ENCODE measurements at places on chromosomes 3 and 15. TPM values are rescaled to one million over a fixed set of nuclear protein-coding genes. Genes with fewer than 3 reads are reported as not detected.

PLA2G4D gene
- total RNA-seq = not detected

GRCh38 chr3:23810343-23811184, 4.8 kb downstream of the UBE2E1 start:
- H3K27me3 ChIP-seq = no peaks in the 10 kb centered on the region
- peaks cover 57% of the 10 kb centered on the region for H3K4me1 ChIP-seq
- peak overlapping the region; percentile 97 for H3K27ac ChIP-seq
- DNase-seq = peak; percentile 58

DNA sequence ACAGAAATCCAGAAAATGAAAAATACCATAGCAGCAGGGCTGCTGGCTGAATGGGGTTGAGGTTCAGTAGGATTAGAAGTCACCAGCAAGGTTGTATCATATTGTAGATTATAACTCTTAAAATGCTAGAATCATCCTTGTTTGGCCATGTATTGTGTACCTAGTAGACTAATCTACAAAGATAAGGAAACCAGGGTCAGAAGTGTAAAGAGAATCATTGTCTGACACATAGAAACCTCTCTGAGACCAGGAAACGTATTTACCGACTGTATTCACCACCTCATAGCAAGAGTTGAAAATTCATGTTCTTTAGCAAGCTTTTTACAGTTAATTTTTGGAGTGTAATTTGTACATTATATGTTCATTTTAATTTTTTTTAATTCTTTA, 168.8 kb downstream of the ECT2 start:
- H3K4me1 ChIP-seq = no peaks in the 10 kb centered on the region
- H3K27me3 ChIP-seq = no peaks in the 10 kb centered on the region
- H3K27ac ChIP-seq = no peak overlapping the region

GRCh38 chr15:99076555-99077308, 28.1 kb upstream of the SYNM start:
- H3K36me3 ChIP-seq = no peaks in the 10 kb centered on the region
- DNase-seq = peak; percentile 47
- H3K27me3 ChIP-seq = no peaks in the 10 kb centered on the region
- H3K4me1 ChIP-seq = peaks cover 5% of the 10 kb centered on the region

DNA sequence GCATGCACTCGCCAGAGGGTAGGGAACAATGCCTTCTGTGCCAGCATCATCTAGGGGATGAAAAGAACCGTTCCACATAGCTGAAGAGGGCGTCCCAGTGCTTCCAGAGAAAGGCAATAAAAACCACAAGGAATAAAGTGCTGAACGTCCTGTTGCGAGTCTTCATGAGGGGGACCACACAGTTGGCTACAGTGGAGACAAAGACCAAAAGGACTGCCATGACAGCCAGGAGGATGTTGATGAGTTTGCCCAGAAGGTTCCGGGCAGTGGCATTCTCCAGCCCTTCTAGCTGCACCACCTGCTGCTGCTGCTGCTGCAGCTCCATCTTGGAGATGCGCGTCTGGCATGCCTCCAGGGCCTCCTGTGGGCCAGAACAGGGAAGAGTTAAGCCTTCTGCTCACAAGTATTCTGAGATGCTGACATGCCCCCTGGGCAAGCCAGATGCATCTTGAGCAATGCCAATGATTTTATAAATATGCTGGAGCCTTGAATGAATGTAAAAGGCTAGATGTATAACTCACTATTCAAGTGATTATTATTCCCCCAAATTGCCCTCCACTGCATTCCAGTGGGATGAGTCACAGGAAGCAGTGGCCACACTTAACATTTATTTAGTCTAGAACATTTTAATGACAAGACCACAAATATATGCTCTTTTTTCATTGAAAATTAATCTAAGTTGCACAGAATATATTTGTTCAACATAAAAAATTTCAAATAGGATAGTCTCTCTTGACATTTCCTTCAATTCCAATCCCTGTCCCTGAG, 45.1 kb upstream of the PLXND1 start:
- H3K27ac ChIP-seq = no peak overlapping the region
- peaks cover 4% of the 10 kb centered on the region for H3K4me1 ChIP-seq
- DNase-seq = no peak

UCN2 gene
- total RNA-seq = not detected

ATP13A5 gene
- total RNA-seq = not detected

DNA sequence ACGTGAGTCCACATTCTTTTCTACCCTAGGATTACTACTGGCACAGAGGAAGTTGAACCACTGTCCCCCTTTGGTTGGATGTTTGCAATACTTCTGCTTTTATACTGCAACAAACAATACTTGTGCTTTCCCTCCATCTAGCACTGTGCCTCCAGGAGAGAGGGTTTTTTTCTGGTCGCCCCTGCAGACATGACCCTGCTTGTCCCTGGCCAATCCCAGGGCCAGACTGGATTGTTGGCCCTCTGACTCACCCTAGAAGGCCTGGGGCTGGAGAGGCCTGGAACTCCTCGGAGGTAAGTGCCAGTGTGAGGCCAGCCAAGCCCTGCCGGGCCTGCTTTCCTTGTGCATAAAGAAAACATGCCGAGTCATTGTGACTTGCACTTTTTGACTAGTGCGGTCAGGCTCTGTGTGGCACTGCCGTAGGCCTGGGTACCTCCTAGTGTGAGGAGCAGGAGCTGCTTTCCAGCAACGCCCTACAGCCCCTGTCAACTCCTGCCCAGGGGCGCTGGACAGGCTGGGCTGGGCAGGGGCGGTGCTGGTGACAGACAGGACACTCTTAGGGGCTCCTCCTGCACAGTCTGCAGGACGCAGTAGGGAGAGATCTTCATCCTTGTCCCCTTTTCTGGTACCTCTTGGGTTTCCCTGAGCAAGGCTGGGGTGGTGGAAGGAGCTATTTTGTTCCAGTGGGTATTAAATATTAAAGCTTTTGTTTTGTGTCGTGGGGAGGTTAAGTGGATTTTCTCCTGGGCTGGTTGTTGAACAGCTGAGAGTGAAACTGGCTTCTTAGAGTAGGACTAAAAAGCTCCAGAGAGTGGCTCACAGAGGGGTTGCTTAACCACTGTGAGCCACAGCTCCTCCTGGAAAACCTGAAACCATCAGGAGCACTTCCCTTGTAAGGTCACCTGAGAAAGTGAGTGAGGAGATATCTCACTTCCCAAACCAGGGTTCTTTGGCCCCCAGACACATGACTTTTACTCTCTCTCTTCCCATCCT, 14.4 kb upstream of the TKT start:
- no peaks in the 10 kb centered on the region for H3K36me3 ChIP-seq
- no peaks in the 10 kb centered on the region for H3K27me3 ChIP-seq
- peak overlapping the region; percentile 18 for H3K27ac ChIP-seq
- H3K4me1 ChIP-seq = peaks cover 12% of the 10 kb centered on the region
- peak; percentile 16 for DNase-seq

GRCh38 chr3:118466795-118467330, 567.8 kb downstream of the IGSF11 start:
- H3K4me3 ChIP-seq = no peak overlapping the region
- no peaks in the 10 kb centered on the region for H3K27me3 ChIP-seq
- no peak overlapping the region for H3K27ac ChIP-seq
- no peaks in the 10 kb centered on the region for H3K4me1 ChIP-seq
- no peaks in the 10 kb centered on the region for H3K36me3 ChIP-seq

- peak overlapping the region; percentile 65 for H3K4me3 ChIP-seq
- no peak overlapping the region for H3K27ac ChIP-seq
- no peaks in the 10 kb centered on the region for H3K36me3 ChIP-seq
- peaks cover 51% of the 10 kb centered on the region for H3K27me3 ChIP-seq
Measured at GRCh38 chr15:41494190-41494921, 682 bp downstream of the ITPKA start.

DNA sequence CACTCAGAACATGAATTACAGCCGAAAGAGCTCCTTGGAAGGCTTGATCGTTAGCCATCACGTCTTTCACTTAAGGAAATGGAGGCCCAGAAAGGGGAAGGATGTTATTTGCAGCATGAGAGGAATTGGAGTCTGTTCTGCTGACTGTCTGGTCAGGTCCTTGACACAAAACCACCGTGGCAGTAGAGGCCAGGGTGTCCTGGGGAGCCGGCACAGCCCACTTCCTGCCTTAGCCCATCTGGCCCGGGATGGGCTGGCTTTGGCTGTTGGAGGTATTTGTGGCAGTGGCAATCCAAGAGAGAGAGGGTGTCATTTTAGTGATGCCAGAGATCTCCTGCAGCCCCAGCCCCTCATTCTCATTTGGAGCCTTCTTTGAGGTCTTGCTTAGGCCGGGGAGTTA, 37.4 kb downstream of the ST6GAL1 start:
- H3K36me3 ChIP-seq = peaks cover 51% of the 10 kb centered on the region
- peaks cover 48% of the 10 kb centered on the region for H3K4me1 ChIP-seq
- no peak for DNase-seq
- H3K27me3 ChIP-seq = no peaks in the 10 kb centered on the region

GRCh38 chr3:73052857-73053256, 8.6 kb upstream of the EBLN2 start:
- H3K4me1 ChIP-seq = peaks cover 24% of the 10 kb centered on the region
- H3K27me3 ChIP-seq = no peaks in the 10 kb centered on the region
- no peak overlapping the region for H3K27ac ChIP-seq
- no peak overlapping the region for H3K4me3 ChIP-seq
- no peak for DNase-seq

DNA sequence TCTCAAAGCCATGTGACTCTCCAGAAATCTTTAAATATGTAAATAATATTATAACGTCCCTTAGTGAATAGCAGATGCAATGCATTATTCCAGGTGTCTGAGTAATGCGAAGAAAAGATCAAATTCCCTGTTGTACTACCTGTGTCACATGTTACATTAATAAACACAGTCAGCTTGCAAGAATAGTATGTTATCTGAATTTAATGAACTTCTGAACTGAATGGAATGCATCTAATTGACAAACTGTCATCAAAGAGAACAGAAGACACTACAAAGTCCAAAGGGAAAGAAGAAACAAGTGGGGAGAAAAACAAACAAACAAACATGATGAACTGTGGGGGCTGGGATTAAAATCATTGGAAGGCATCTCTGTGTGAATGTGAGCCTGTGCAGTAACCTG, 508.8 kb downstream of the LPP start:
- H3K4me3 ChIP-seq = no peak overlapping the region
- no peak for DNase-seq
- H3K27ac ChIP-seq = no peak overlapping the region

GRCh38 chr3:66592016-66592761, 91.4 kb upstream of the LRIG1 start:
- H3K4me3 ChIP-seq = no peak overlapping the region
- no peaks in the 10 kb centered on the region for H3K4me1 ChIP-seq
- DNase-seq = no peak

DNA sequence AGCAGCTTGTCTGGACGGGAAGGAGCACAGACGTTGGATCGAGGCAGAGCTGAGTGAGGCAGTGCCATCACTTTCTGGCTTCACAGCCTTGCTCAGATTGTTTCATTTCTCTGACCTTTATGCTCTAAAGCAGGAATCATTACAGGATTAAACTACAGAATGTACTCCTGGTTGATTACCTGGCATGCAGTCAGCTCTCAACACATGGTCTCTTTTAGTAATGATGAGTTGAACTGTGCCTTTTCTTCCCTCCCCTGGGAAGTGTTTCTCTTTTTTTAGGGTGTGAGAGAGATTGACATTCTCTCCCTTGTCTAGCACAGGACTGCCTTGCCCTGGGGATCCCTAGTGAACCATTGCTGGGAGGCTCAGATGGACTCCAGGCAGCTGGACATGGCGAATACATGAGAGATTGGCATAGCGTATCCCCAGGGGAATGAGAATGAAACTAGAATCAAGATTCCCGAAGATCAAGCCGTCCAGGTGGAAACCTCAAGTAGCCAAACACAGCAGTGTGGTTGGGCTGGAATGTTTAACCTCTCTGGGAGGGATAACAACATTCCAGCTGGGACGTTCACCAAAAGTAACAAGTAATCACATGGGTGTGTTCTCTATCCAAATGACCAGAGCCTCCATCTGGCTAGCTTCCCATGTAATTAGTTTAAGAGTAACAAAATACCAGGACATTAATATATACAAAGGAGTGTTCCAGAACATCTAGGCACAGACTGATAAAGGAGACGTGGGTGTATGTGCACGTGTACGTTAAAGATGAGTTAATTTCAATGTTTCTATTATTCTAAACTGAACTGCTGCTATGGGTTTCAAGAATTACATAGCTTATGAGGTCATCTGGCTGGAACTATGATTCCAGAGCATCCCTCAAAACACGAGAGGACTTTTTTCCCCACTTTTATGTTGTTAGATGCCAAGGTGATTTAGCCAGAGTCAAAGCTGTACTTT, 118.6 kb upstream of the NR2E3 start:
- H3K27ac ChIP-seq = no peak overlapping the region
- no peaks in the 10 kb centered on the region for H3K36me3 ChIP-seq
- no peak overlapping the region for H3K4me3 ChIP-seq
- DNase-seq = no peak

SYNM gene
- 0.63 TPM for total RNA-seq

DNA sequence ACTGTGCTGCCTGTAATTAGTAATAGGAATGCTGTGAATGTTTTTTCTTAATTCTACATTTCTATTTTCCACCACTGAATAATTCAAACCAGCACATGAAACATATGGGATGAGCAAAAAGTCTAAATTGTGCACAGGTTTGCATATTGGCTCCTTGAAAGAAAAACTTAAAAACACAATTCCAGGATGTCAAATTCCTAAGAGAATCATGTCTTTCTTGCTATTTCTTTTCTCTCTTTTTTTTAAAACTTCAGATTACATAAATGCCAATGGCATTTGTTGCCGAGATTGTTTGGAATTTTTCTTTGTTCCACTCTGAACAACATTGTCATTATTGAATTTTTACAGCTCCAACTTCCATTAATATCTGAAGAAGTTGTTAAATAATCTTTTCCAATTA, 60.8 kb downstream of the VGLL3 start:
- H3K27ac ChIP-seq = no peak overlapping the region
- no peak for DNase-seq
- H3K4me1 ChIP-seq = no peaks in the 10 kb centered on the region

GRCh38 chr3:154025007-154025406, 96.2 kb upstream of the ARHGEF26 start:
- no peak overlapping the region for H3K27ac ChIP-seq
- no peaks in the 10 kb centered on the region for H3K4me1 ChIP-seq
- no peak overlapping the region for H3K4me3 ChIP-seq
- H3K27me3 ChIP-seq = peaks cover 3% of the 10 kb centered on the region
- no peaks in the 10 kb centered on the region for H3K36me3 ChIP-seq

- no peaks in the 10 kb centered on the region for H3K27me3 ChIP-seq
- no peak overlapping the region for H3K4me3 ChIP-seq
- no peaks in the 10 kb centered on the region for H3K36me3 ChIP-seq
- no peaks in the 10 kb centered on the region for H3K4me1 ChIP-seq
- H3K27ac ChIP-seq = no peak overlapping the region
Measured at GRCh38 chr3:102447272-102447671, 12.5 kb downstream of the ZPLD1 start.

GRCh38 chr15:81188354-81188753, 8.3 kb upstream of the IL16 start:
- DNase-seq = no peak
- no peaks in the 10 kb centered on the region for H3K4me1 ChIP-seq
- no peak overlapping the region for H3K27ac ChIP-seq
- no peak overlapping the region for H3K4me3 ChIP-seq
- peaks cover 12% of the 10 kb centered on the region for H3K27me3 ChIP-seq

- DNase-seq = peak; percentile 66
- H3K4me3 ChIP-seq = no peak overlapping the region
Measured at GRCh38 chr3:51637941-51638471, 33.0 kb upstream of the TEX264 start.

- peaks cover 57% of the 10 kb centered on the region for H3K4me1 ChIP-seq
- peaks cover 17% of the 10 kb centered on the region for H3K36me3 ChIP-seq
- no peak overlapping the region for H3K4me3 ChIP-seq
- DNase-seq = peak; percentile 75
- no peaks in the 10 kb centered on the region for H3K27me3 ChIP-seq
- peak overlapping the region; percentile 1 for H3K27ac ChIP-seq
Measured at GRCh38 chr3:196280689-196281440, 6.7 kb downstream of the PCYT1A start.

CLDN11 gene
- not detected for total RNA-seq

HTR3E gene
- total RNA-seq = not detected

GRCh38 chr15:36643551-36643950, 64.1 kb downstream of the CDIN1 start:
- no peaks in the 10 kb centered on the region for H3K36me3 ChIP-seq
- no peaks in the 10 kb centered on the region for H3K27me3 ChIP-seq
- no peak overlapping the region for H3K27ac ChIP-seq
